ENCODE measurements at places on chromosomes 3 and 15.

GRCh38 chr3:51709004-51709420 is 2.1 kb downstream of the GRM2 start:
- no peak for DNase-seq

DNA sequence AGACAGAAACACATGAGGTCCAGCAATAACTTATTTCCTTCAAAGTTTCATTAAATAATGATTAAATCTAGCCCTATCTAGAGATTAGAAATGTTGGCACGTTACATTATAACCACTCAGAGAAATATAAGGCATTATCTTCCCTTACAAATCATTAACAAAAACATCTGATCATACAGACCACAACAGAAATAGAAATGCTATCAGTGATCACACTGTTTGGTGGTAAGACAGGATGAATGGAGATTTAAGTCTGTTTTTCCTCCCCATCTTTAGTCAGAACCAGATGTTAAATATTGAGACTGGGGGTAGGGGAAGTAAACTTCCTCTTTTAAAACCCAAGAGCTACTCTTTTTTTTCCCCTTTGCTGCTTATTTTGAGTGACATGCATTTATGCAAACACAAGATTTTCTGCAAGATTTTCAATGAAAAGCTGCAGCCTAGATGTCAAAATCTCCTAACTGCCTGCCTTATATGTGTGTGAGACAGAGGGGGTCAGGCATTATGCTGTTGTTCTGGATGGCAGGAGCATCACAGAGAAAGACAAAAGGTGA is 70.4 kb downstream of the CBLB start:
- no peak for DNase-seq

DNA sequence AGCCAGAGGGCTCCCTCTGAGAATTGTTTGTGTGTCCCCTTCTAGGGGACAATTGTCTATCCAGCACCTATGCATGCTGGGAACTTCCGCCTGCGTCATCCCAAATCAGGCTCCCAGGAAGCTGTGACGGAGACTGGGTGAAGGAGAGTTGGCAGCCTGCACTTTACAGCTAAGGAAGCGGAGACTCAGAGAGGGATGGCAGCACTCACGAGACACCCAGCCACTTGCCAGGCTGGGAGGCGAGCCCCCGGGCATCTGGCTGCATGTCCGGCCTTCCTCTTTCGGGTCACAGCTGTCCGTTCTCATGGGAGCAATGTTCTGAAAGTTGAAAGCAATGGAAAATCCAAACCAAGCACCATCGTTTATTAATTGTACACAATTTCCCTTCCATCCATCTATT is 45.5 kb upstream of the SLC6A11 start:
- no peak for DNase-seq

GRCh38 chr3:183031826-183032225 is 51.5 kb upstream of the DCUN1D1 start:
- no peak for DNase-seq

DNA sequence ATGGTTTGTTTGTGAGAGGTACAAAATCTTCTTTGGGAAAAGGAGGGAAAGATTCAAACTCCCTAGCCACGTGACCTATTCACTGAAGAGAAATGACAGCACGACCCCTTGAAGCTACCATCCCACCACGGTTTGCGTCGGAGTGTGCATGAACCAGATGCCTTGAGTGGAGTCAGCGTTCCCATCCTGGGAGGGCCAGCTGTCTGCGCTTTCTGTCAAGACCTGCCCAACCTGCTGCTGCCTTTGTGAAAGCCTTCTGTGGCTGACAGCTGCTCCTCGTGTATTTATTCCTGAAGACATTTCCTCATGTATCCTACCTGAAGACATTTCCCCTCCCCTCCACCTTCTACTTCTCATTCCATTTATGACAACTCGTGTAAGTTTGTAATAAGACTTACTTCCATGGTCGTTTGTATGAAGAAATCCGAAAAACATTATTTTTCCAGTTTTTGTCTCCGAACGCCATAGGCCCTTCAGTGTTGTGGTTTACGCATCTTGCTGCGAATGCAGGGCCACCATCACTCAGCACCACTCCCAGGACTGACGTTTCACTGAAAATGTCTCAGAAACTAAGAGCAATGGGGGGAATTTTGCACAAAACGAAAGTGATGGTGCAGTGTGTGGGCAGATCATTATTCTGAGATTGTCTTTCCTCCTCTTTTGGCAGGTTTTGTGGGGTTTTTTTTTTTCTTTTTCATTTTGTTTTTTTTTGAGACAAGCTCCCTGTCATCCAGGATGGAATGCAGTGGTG is 18.9 kb downstream of the EBLN2 start:
- peak; percentile 90 for DNase-seq

- no peak for DNase-seq
These were observed 259.8 kb downstream of the MAGI1 start for GRCh38 chr3:65778968-65779367.

GRCh38 chr3:134839990-134840389 is 44.9 kb downstream of the EPHB1 start:
- no peak for DNase-seq

DNA sequence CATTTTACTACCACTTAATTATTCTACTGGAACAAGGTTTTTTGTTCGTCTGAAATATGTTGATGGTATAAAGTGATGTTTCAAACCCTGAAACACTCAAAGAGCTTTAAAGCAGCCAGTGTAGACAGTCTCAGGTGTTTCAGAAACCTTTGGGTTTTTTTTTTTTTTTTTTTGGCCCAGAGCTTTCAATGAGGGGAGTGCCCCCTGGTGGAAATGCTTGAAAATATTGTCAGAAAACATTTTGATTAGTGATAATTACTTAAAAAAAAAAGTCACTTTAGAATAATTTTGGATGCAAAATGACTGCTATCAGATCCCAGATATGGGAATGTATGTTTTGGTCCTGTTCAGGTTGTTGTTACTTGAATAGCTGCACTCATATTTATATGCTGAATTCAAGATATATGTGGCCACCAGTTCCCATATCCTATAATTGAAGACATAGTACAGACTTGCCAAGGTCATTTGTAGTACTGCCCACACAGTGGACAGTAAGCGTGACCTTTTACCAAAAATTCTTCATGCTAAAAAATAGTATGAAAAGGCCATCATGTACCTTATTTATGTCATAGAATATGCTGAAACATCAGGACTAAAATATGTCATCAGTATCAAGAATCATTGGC is 35.9 kb downstream of the SATB1 start:
- DNase-seq = no peak

DNA sequence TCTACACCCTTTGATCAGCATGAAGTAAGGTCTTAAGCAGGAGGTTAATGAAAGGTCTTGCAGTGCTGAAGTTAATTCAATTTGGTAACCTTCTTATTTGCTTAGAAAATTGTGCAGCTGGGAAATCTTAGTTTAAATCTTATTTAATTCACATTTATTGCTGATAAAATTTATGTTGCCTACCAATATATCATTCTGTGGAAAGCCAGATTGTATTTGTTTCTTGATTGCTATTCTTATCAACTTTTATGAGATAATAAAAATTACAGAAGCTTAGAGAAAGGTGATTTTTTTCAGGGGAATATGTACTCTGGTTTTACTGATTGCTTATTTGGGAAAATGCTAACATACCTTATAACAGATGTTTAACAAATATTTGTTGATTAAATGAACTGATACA is 64.0 kb upstream of the PAQR5 start:
- DNase-seq = no peak

GRCh38 chr3:135908225-135908624 is 57.3 kb upstream of the PPP2R3A start:
- DNase-seq = no peak

DNA sequence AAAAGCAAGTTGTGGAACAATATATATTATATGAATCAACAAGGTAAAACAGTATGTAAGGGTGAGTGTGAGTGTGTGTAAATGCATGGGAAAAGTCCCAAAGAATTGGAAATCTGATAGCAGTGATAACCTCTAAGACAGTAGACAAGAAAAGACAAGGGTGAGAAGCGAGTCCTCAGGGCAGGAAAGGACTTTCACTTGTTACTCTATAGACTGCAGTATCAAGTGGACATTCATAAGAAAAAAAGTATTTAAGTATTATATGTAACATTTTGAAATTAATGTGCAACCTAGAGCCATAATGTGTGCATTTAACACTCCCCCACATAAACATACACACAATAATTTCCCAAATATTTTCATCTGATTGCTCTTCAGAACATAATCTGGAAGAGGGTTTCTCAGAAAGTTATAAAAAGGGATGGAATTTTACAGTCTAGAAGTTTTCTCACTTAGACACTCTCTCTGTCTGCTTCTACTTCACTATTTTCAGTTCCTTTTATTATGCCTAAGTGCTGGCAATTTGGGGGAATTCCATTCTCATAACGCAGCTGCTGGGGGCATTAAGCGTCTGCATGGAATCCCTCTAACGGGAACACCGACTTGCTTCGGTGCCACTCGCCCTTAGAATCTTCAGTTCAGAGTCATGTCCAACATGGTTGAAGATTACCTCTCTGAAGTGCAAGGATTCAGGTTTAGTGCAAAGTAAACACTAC is 50.0 kb upstream of the CDIN1 start:
- no peak for DNase-seq

Measured in NCI-H524 treated with DMSO at 0.1 percent for 48 hours (cell line).